ENCODE measurements at places on chromosomes 2 and 18. TPM values are rescaled to one million over a fixed set of nuclear protein-coding genes. Genes with fewer than 3 reads are reported as not detected.

Gene RAB6C
- not detected for total RNA-seq

Gene UGT1A3
- total RNA-seq: not detected

Gene TBC1D8
- total RNA-seq: 50.3 TPM

Gene TDRD15
- total RNA-seq: 1.7 TPM

Gene GAREM2
- total RNA-seq: 3.0 TPM

Gene MEP1B
- not detected for total RNA-seq

Gene ALPG
- total RNA-seq: not detected

Gene REG1B
- total RNA-seq: not detected

Gene ARHGAP25
- 12.8 TPM for total RNA-seq

Gene CRYBA2
- not detected for total RNA-seq

Gene SFTPB
- 0.15 TPM for total RNA-seq

Gene SERPINB12
- not detected for total RNA-seq

Gene PAX8
- total RNA-seq: 1.2 TPM

Gene PSMG2
- total RNA-seq: 37.7 TPM

Gene CFC1B
- not detected for total RNA-seq

Gene SERPINB2
- total RNA-seq: 2.3 TPM

Gene LRP2
- 14.8 TPM for total RNA-seq

Gene TTN
- total RNA-seq: 3,257 TPM

Gene ATP8B1
- total RNA-seq: 13.0 TPM

Data from right atrium auricular region (tissue), 2 donors.